CD4-positive, CD25-positive, alpha-beta regulatory T cell (primary cell): ENCODE measurements at places on chromosomes 4 and X.

- no peak for DNase-seq
Measured at GRCh38 chr4:27666943-27667342, 806.3 kb downstream of the STIM2 start.

DNA sequence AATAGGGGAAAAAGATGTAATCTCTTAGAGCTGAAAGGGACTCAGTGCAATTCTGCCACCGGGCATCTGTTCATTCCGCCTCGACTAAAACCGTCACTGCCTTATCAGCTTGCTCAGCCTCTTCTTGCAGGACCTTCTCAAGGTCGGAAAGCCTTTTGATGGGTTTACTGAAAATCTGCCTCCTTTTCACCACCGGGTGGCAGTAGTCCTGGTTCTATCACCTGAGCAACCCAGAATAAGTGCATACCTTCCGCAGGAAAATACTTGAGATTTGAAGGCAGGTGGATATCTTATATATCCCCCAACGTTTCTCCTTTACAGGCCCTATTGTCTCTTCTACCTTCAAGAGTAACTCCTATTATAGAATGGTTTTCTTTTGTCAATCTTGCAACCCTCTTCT, 103.4 kb upstream of the PAK3 start:
- peak; percentile 39 for DNase-seq

GRCh38 chr4:74376888-74377483, 12.0 kb downstream of the EREG start:
- DNase-seq: peak; percentile 30

DNA sequence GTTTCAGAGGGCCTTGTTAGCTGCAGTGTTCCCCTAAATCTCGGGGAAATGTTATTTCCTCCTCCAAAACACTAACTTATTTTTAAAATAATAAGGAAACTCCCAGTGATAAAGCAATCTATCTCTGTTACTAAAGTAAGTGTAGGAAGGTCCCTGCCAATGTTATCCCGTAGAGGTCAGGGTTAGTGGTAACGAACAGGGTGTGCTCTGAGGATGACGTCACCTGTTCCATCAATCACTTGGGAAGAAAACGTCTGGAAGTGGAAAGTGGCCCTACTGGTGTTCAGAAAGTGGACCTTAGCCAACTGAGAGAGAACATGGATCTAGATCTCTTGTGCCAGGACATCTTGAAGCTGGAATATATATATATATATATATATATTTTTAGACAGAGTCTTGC, 249.5 kb downstream of the BCOR start:
- no peak for DNase-seq

DNA sequence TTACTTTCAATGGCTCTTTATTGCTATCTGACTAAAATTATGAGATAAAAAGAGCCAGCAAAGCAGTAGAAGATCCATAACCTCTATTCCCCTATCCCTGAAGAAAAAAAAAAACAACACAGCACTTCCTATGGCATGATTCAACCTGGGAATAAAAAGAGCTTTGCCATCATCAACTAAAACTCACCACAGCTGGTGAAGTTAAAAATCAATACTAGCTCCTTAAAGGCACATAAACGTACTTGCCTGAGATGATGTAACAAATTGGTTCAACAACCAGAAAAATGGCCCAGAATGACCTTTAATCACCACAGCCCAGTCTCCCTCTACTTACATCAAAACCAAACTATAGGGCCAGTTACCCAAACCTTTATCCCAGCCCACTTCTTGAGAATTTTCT, 153.8 kb downstream of the MAML3 start:
- no peak for DNase-seq

GRCh38 chr4:100009490-100009889, 59.4 kb upstream of the H2AZ1 start:
- no peak for DNase-seq

DNA sequence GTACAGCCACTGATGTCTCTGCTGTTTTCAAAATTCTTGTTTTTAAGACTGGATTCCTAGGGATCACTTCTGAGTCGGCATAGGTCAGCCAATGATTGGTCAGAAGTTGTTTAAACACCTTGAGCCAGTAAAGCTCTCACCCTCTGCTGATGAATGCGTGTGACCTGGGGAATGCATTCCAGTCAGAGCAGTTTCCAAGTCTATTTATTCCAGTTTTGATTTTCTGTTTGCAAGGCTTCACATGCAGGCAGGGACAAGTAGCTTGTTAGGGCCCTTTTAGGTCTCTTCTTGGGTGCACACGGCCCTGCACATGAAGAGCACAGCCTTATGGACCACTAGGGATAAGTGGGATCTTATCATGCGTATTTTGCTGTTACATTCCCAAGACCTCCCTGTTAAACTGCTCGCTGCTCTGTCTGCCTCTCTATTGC, 47.0 kb downstream of the KLHL15 start:
- DNase-seq: no peak

DNA sequence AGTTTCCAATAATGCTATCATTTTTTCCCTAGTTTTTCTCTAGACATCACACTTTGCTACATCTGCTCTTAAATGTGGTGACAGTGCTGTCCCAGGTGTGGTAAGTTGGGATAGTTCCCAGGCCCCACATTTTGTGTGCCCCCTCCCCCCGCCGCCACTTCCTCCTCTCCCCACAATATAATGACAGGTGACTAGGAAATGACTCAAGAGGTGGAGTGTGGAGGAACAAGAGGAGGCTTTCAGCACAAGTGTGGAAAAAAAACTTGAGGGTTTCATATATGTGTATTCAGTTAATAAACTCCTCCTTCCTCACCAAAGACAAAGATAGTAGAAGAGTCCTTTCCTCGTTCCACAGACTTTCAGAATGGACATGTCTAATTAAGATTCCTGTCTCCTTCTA, 18.3 kb upstream of the IL21 start:
- DNase-seq: no peak

DNA sequence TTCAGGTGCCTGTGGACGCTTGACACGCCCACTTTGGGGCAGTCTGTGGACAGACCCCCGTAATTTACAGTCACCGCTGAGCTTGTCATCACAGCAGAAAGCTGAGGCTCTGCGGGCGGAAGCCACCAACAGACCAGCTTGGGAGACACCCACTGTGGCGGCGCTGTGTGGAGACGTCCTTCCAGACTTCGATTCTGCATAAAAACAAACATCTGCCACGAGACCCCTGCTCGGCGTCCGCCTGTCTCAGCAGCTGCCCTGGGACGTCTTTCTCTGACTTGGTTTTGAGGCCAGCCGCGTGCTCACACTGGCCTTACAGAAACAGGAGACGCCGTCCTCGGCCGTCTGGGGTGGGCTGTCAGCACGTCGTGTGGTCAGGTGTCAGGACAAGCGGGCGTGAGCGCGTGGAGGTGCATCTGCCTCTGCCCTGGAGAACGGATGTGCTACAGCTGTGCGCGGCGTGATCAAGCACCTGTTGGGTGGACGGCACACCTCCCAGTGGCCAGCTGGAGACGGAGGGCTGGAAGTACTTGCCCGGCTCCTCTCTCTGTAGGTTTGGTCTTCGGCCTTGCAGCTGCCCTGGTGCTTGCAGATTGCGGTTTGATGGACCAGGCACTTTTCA, 37.5 kb downstream of the PIGG start:
- DNase-seq: no peak

- no peak for DNase-seq
Measured at GRCh38 chr4:176676901-176677300, 115.8 kb downstream of the VEGFC start.

DNA sequence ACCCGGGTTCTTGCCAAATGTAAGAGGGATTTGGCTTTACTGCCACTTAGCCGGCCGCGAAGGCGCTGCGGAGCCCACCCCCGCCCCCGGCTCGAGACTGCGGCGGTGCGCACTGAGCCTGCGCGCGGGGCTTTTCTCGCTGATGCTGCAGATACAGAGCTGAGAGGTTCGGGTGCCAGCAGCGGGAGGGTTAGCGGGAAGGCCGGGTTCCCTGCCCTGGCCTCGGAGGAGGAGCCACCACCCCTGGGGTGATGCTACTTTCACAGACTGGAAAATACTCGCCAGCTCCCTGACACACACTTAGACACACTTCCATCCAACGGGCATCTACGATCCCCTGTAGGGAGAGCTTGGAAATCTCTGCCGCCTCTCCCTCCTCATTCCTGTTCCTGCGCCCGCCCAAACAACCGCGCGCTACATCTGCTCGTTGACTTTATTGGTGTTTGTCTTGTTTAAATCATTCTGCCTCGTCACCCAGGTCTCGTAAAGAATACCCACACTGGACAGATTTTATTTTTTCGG, 2.1 kb upstream of the PCDH7 start:
- no peak for DNase-seq

DNA sequence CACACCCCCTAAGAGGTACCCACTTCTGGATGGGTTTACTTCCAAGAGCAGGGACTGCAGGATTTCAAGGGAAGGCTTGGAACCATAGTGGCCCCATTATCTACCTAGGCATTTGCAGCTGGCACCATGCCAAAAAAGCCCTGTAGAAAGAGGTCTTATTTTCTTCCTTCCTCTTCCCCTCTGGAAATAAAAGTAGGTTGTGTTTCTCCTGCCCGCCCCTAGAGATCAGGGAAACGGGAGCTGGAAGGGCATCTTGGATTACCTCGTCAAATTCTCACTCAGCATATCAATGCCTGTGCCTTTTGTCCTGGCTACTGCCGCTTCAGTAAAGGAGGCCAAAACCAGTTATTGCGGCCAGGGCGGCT, 1.6 kb downstream of the SCD5 start:
- DNase-seq: no peak

DNA sequence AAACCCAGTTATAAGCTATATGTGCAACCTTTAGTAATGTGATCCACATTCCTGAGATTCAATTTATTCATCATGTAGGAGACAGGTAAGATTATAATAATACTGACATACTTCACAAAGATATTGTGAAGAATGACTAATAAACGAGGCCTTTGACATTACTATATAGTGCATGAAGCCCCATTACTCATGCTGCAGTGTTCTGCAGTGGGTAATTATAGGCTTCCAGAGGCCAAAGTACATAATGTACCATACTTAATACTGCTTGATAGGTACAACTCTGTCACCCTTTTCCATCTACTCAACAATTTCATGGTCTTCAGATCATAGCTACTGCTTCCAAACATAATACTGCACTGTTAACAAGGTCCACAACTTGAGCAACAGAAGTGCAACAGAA, 68.9 kb downstream of the COL25A1 start:
- DNase-seq: no peak

GRCh38 chrX:69031971-69032391, 133.3 kb downstream of the PJA1 start:
- no peak for DNase-seq

GRCh38 chr4:22356987-22357596, 158.8 kb downstream of the ADGRA3 start:
- peak; percentile 8 for DNase-seq

GRCh38 chr4:52110171-52110570, 59.1 kb downstream of the SPATA18 start:
- no peak for DNase-seq

GRCh38 chr4:67877086-67877485, 6.7 kb downstream of the TMPRSS11D start:
- DNase-seq: no peak

GRCh38 chr4:70619288-70619687, 9.3 kb upstream of the ENAM start:
- no peak for DNase-seq
